Activated naive CD4-positive, alpha-beta T cell treated with anti-CD3 and anti-CD28 coated beads, Interleukin-2, amount 10 ng/mL, durations not matched to agents 7 days and 5 days (primary cell): ENCODE measurements at places on chromosomes 7 and 10.
A peak's percentile ranks its signal among the peaks of the same experiment; 100 is the strongest.

DNA sequence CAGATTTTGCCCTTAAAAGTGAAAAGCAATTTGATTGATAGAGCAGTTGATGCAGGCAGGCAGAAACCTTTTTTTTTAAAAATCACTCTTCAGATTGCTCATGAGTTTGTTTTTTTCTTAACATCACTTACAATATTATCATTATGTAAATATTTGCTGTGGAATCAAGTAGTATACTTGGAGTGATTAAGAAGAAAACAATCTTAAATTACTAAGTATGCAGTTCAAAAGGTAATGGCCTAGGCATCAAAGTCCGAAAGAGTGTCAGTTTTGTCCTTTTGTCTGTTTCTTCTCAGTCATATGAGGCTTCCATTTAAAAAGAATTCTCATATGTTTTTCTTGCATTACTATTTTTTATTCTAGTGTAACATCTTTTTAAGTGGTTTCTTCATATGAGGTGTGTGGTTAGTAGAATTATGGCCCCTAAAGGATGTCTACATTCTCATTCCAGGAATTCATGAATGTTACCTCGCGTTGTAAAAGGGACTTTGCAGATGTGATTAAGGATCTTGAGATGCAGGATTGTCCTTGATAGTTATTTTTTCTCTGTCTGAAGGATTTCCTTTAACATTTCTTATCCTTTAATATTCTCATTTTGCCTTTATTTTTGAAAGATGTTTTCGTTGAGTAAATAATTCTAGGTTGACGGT is 44.0 kb downstream of the BICC1 start:
- DNase-seq, result no peak

DNA sequence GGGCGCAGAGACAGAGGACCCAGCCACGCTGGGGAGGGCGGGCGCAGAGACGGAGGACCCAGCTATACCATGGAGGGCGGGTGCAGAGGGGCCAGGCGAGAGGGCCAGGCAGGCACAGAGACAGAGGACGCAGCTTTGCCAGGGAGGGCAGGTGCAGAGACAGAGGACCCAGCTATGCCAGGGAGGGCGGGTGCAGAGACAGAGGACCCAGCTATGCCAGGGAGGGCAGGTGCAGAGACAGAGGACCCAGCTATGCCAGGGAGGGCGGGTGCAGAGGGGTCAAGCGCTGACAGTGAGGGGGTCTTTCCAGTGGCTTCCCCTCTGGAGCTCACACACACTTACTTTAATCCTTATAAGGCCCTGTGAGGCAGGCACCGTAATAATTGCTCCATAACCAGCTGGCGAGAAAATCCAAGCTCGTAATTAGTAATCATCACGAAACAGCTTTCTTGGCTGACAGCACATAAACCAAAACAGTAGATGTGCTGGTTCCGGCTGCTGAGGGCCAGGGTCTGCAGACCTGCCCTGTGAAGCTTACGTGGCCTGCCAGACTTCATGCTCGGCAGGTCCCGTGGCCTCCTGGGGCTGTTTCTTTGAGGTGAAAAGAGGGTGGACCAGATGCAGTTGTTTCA is 137.2 kb downstream of the VIPR2 start:
- no peak for DNase-seq

DNA sequence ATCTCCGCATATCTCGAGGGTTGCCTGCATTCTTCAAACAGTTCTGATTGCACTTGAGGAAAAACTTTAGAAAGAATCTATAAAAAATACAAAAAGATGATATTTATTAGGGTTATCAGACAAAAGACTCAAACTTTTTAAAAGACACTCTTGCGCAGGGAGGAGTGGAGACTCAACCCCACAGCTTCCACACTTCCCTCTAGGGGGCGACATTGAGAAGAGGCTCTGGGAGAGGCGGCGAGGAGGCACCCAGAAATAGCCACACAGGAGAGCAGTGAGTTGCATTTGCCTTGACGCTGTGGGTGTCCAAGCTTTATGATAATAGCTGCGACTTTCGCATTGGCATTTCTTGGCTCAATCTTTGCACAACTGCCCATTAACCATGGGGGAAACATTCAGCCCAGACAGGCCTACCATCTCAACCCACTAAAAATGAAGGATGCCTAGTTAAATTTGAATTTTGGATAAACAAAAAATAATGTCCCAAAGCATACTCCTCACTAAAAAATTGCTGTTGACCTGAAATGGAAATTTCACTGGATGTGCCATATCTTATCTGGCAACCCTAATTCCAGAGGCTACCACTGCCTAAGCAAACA is 86.2 kb downstream of the EBF3 start:
- peak; percentile 58 for DNase-seq

GRCh38 chr7:84624527-84624926 is 429.9 kb upstream of the SEMA3A start:
- DNase-seq, result no peak

GRCh38 chr7:102978284-102978683 is 65.5 kb downstream of the LRRC17 start:
- no peak for DNase-seq

DNA sequence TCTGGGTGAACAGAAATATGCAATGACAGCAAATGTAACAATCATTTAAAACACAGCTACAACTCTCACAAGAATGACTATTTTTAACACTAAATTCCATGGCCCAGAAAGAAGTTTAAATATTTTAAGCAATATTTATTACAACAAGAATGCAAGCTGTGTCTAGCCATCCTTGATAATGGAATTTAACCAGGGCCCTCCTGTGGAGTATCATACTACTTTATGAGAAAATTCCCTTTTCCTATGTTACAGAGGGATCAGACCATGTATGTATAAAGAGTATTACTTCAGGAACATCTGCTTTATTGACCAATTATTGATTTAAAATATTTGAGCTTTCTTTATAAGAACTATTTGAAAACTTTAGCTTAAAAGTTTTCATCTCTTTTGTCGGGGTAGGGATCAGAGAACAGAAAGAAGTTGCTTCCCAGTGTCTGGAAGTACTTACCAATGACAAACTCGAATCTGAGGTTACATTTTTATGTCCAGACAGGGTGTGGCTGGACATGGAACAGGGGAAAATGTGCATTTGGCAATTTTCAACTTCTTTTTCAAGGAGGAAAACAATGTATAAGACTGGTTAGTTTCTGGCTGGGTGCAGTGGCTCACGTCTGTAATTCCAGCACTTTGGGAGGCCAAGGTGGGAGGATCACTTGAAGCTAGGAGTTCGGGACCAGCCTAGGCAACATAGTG is 48.3 kb upstream of the NRBF2 start:
- DNase-seq, result no peak

- DNase-seq, result no peak
Observed at GRCh38 chr7:116805100-116805544, 57.3 kb upstream of the CAPZA2 start.

GRCh38 chr7:46484906-46485305 is 563.8 kb upstream of the IGFBP3 start:
- no peak for DNase-seq

- DNase-seq, result no peak
Observed at GRCh38 chr7:50226669-50227068, 77.8 kb upstream of the IKZF1 start.

DNA sequence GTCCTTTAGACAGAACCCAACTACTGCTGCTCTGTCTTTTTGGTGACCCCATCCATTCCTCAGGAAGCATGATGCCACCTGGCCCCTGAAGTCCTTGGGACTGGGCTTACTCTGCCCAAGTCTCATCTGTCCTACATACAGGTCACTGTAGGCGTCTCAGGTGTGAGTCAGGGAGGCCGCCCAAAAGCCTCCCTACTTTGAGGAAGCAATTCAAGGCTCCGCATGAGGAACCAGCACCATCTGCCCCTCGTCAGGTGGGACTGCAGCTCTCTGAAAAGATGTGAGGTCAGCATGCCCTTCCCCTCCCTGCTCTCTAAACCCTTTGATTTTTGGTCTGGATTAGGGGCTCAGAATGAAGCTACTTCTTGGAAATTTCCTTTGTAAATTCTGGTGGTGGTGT is 354.8 kb downstream of the CXCL12 start:
- peak; percentile 52 for DNase-seq

GRCh38 chr7:155807789-155808548 is 4.3 kb downstream of the SHH start:
- no peak for DNase-seq

DNA sequence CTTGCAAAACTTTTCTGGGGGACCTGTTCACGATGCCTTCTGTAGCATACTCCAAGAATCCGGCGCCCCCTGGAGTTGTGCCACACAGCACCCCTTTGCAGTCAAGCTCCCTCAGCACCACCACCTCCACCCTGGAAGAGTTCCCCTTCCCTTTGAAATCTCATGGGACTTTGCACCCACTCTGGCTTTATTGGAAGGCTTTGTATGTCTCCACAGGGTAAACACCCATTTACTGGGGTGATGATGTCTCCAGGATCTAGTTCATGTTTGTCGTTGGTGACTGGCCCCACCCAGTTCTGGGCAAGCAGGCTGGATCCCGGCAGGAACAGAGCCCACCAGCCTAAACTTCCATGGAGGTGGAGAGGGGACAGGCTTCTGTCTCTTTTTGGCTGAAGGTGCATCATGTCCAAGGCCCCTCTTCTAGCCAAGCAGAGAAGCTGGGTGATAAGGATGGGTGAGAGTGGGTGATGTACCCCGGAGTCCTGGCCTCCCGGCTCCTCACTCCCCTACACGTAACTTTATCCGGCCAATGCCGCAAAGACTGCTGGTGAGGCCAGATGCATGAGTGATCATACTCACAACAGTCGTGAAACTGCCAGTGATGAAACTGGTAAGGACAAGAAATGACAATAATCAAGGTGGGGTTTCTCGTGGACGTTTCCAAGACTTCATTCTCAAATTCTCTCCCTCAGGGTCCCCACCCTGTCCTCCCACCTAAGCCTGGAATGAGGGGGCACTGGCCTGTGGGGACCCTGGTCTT is 695 bp upstream of the CLDN4 start:
- DNase-seq, result no peak

GRCh38 chr7:4255336-4255735 is 426.8 kb upstream of the FOXK1 start:
- DNase-seq, result no peak

DNA sequence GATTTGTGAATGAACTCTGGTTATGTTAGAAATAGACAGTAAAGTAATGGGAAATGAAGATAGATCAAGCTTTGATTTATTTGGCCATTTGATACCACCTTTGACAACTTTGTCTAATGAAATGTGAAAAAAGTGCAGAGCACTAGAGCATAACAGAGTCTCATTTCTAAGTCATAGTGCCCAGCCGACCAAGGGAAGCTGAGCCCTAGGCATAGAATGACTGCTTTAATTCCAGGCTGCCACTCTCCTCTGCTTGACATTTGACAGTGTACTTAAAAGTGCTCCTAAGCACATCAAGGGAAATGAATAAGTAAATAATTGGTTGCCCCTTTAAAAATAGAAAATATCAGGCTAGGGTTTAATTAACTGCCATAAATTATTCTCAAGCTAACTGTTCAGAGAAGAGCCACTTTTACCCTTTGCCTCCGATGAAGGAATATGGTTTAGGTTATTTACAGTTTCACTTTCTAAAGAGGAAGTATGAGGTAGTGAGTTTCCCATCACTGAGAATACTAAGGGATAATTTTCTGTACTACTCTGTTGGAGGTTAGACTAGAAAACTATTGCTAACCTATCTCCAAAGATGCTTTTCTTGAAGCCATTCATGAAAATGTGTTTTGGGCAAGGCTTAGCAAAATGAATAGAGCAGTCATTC is 591.6 kb downstream of the REEP3 start:
- DNase-seq, result no peak
